ENCODE measurements at places on chromosomes 6 and 20.

DNA sequence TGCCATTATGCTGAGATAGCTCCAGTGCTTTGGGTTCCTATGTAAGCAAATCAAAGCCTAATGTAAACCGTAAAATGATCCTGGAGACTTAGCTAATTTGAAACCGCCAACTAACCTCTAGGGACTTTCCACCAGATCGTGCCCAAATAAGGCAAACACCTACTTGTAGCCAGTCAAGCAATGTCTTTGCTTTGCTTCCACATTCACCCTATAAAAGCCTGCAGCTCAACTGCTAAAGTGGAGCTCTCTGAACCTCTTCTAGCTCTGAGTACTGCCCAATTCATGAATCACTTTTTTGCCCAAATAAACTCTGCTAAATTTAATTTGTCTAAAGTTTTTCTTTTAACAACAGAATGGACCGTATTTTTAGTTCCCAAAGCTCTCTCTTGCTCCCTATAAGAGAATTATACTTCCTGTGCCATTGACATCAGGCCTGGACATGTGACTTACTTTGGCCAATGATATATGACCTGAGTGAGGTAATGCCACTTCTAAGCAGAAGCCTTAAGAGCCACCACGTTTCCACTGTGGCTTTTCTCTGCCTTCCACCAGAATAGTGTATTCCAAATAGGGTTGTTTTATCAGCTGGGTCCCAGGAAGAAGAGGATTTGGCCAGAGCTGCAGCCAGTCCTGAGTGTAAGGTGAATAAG, 34.8 kb upstream of the PSMF1 start:
- DNase-seq = no peak

DNA sequence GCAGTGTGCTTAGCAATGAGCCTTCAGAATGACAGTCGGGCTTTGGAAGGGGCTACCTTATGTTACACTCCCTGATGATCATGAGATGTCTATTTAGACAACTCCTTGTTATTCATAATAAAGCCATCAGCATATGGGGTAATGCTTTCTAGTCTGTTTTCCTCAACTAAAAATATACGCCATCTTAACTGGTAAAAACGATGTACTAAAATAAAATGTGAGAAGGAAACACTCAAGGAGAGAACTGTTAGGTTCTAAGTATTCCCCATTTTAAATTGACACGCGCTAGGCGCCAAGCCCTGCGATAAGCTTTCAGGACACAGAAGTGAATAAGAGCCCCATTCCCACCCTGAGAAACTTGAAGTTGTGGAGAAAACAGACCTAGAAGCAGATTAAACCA, 43.6 kb downstream of the SOD2 start:
- no peak for DNase-seq

DNA sequence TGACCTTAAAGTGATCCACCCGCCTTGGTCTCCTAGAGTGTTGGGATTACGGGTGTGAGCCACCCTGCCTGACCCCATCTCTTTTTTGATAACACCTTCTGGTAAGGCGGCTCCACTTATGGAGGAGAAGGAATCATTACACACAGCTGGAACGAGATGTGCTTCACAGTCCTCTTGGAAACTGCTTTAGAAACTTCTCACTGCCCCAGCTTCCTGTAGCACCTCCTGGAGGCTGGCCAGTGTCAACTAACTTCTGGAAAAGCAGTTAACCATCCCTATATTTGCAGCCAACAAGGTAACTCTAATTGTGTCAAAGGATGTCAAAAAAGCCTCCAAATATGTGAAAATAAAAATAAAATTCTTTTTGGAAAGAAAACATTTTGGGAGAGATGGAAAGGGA, 48.8 kb upstream of the BCLAF1 start:
- DNase-seq = no peak

DNA sequence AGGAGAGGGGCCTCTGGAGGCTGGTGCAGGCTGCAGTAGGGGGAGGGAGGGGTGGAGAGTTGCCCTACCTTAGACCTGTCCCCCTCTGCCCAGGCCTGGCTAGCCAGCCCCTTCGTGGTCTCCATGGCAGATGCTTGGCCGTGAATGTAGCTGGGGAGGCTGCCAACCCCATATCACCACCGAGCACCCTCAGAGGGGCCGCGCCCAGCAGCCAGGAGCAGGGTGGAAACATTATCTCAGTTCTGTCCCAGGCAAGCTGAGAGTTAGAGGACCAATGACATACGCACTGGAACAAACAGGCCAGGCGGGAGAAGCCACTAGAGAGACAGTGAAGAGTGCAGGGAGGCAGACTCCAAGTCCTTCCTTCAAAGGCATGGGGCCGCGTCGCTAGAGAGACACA, 66.5 kb downstream of the LRFN2 start:
- DNase-seq = no peak

GRCh38 chr6:30862156-30862875, 22.0 kb upstream of the DDR1 start:
- no peak for DNase-seq

GRCh38 chr6:165689699-165690098, 26.7 kb upstream of the PDE10A start:
- no peak for DNase-seq

DNA sequence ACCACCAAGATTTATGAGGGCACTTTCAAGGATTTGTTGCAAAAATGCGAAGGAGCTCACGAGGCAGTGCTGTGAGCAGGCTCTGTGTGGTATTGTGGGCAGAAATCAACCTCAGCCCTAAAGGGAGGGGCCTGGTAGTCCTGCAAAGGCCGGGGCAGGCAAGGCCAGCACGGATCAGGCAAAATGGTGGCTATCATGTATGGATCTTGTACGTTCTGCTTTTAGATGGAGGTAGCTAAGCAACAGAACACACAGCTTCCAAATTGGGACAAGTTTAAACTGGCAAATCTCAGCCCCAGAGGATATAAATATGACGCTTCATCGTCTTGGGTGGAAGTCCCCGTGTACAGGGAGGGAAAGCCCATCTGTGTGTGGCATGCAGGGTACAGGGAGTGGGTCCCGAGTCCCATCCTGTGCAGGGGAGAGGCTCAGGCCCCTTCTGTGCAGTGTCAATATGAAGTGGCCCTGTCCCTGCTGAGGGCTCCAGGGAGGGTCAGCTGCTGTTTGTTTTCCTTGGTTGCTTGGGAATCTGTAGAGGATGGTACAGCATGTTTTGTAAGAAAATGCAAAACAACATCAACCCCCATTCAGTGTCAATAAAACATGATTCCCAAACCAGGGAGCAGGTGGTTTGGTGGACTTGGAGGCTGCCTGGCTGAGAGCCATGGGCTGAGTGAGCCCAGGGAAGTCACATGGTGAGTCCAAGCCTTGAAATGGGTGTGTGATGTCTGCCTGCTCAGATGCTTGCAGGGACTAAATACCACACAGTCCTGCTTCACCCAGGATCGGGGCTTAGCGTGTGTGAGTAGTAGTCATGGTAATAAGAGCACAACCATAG, 113.0 kb downstream of the SYCP2 start:
- DNase-seq = no peak

DNA sequence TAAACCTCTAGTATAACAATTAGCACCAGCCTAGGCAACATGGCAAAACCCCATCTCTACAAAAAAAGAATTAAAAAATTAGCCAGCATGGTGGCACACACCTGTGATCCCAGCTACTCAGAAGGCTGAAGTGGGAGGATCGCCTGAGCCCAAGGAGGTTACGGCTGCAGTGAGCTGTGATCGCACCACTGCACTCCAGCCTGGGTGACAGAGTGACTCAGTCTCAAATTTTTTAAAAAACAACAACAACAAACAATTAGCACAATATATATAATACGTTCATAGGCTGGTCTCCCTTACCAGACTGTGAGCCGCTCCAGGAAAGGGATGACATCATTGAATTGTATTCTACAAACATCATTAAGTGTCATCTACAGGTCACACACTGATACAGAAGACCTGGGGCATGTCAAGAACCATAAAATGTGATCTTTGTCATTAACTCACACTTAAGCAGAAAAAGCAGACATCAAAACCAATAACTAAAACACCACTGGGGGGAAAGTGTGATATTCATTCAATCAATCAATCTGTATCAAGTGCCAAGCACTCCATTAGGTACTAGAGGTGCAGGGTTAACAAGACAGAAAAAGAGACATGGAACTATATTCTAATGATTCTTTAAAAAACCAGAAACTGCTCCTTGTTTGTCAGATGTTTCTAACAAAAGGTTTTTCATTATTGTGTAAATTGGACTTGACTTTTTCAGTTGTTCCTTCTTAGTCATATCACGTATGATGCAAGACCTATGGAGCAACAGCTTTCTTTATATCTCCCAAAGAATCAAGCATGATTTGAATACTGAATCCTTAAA, 17.8 kb downstream of the MAP3K5 start:
- no peak for DNase-seq

DNA sequence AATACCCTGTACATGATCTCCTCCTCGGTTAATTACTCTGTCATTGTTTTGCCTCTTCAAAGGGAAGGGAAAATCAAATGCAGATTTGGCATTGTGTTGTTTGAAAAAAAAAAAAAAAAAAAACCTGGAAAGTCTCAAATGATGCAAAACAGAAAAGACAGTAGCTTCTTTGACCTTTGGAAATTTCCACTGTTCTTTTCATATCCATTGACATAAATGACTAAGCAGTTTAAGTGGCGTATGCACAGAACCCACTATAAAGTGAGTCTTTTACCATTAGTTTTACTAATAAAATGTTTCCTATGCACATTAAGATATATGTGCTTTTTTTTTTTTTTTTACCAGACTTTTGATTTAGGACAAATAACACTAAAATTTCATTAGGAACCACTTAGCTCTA, 704.3 kb downstream of the TFAP2A start:
- no peak for DNase-seq

DNA sequence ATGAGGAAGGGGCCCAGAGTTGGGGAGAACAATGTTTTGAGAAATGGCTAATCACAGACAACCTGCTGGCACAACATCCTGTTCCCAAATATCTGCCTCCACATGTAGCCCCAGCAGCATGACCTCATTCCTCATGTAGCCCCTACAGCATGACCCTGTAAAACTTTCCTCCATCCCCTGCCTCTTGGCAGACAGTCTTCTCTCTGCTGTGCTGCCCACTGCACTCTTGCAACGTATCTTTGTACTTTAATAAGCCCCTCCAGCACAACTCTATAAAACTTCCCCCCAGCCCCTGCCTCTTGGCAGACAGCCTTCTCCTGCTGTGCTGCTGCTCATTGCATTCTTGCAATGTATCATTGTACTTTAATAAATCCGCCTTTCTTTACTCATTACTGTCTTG, 278.8 kb downstream of the HDGFL1 start:
- DNase-seq = no peak

DNA sequence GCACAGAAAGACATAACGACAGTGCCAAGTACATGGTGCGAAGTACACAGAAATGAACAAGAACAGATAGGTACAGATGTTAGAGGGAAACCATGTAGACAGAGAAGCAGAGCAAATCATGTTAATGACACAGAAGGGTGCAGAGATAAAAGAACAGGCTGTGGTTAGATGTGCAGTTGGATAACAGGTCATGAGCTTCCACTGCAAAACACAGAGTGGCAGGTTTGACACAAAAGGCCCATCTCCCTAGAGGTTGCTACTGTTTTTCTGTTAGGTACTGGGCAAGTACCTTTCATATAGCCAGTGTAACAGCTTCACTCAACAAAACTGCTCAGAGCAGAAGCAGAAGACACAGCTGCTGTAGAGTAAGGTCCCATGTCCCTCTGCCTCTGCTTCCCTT, 84.6 kb downstream of the AK9 start:
- no peak for DNase-seq

GRCh38 chr6:88867841-88868731, 95.3 kb downstream of the RNGTT start:
- no peak for DNase-seq

DNA sequence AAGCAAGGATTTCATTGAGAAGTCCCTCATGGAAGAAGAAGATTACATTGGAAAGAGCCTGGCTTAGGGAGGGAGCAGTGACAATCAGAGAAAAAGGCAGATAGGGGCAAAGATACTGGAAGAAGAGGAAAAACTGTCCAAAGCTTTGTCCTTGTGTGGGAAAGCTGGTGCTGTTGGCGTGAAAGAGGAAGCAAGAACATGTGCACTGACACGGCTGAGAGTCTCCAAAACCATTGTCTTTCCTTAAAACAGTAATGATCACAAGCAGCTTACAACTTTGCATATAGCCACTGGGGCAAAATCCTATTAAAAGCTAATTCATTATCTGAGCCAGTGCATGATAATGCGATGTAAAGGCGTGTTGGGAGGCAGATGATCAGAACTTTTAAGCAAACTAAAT, 85.1 kb upstream of the ESR1 start:
- no peak for DNase-seq

DNA sequence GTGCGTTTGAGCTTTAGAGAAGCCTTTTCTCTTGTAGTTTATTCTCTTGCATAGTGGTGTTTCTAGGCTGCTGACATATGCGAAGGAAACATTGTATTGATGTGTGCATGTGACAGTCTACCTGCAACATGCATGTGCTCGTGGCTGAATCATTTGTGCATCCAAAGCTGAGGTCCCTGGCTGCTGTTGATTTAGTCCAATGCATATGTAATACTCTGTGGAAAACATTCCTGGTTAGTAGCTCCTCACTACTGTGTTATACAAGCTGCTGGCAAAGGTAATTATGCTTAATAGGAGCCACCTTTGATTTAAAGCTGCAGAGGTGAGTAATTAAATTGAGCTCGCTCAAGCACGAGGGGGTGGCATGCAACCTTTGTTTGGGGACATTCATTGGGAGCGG, 24.5 kb downstream of the TSHZ2 start:
- DNase-seq = no peak

- no peak for DNase-seq
Observed at GRCh38 chr6:55176958-55177357, 2.6 kb downstream of the HCRTR2 start.

DNA sequence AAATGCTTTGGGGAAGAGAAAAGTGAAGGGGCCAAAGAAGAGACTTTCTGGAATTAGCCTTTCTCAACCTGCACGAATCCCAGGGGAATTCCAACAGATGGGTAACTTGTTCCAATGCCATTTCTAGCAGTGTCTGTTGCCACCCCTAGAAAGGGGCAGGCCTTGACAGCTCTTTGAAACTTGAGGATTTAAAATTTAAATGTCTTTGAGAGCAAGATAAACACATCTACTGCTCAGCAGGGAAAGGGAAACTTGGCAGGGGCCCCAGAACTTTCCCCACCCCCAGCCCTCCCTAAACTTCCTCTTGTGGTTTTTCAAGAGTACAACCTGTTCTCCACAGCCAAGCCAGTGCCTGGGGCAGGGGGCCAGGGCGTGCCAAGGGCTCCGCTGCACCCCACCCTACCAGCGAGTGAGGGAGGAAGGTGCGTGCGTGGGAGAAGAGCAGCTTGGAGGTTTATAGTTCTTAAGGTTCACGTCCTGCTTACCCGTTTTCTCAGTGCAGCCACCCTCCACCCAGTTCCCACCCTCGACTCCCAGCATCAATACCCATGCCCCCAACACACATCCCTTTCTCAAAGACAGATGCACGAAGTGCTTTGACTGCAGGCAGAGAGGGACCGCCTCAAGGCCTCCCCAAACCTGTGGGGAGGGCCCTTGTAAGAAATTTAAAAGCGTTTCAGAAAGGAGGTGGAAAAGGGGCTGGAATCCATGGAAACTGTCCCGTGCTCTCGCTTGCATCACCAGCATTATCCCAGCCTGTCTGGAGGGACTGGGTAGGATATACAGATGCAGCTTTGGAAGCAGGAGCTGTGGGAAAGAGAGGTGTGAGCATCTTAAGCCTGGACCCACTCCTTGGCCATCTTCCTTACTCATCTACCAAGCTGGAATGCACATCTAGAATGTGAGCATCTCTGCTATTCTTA, 4.5 kb upstream of the TAF8 start:
- peak; percentile 54 for DNase-seq
